ENCODE measurements at places on chromosomes 16 and 17.

GRCh38 chr16:19112099-19112407 is 1.7 kb upstream of the ITPRIPL2 start:
- DNase-seq, result no peak

DNA sequence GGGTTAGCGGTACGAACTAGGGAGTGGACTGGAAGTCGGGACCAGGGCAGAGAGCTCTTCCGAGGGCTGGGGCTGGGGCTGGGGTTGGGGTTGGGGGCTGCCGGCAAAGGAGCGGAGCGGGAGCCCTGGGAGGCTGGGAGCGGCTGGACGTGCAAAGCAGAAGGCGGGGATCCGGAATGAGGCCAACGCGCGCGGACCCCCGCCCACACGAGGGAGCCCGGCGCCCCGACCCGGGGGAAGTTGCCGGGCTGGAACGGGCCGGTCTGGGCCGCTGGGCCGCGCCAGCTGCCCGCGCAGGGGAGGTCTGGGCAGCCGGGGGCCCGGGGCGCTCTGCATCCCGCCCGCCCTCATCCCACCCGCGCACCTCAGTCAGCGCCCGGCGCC is 323 bp downstream of the ST3GAL2 start:
- DNase-seq, result no peak

DNA sequence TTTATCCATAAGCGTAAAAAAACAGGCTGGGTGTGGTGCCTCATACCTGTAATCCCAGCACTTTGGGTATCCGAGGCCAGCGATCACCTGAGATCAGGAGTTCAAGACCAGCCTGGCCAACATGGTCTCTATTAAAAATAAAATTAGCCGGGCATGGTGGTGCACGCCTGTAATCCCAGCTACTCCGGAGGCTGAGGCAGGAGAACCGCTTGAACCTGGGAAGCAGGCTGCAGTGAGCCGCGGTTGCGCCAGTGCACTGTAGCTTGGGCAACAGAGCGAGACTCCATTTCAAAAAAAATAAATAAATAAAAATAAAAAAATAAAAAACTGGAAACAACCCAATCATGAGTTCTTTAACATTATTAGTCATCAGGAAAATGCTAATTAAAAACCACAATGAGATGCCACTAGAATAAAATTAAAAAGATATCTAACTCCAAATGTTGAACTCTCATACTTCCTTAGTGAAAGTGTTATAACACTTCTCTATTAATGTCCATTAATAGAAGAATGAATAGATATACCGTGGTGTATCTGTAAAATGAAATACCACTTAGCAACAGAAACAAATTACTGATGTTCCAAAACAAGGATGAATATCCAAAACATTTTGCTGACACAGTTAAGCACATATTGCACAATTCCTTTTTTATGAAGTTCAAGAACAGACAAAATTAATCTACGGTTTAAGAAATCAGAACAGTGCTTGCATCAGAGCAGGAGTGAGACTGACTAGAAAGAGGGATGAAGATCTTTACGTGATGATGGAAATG is 13.1 kb downstream of the MPHOSPH6 start:
- DNase-seq, result no peak

GRCh38 chr16:55001931-55002330 is 71.3 kb downstream of the IRX5 start:
- DNase-seq, result no peak

GRCh38 chr16:59470556-59470955 is 736.4 kb upstream of the GOT2 start:
- DNase-seq, result no peak

GRCh38 chr17:4560837-4561256 is 470 bp upstream of the GGT6 start:
- no peak for DNase-seq

DNA sequence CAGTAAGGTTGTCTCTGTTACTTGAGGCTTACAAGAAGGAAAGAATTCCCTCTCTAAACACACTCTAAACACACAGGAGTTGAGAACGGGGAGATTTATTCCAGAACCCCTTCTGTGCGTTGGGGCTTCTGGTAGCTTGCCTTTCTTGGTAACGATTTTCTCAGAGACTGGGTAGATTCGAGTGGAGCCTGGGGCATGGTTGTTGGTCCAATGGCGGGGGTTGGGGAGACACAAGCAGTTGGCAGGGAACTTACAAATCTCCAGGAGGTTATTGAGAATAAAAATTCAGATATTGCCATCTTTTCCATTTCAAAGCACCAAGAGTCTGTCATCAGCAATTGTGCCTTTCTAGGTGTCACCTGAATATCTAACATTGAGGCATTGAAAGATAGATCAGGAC is 251.7 kb downstream of the CDH13 start:
- no peak for DNase-seq

GRCh38 chr16:47033176-47033575 is 59.7 kb upstream of the DNAJA2 start:
- DNase-seq, result no peak

DNA sequence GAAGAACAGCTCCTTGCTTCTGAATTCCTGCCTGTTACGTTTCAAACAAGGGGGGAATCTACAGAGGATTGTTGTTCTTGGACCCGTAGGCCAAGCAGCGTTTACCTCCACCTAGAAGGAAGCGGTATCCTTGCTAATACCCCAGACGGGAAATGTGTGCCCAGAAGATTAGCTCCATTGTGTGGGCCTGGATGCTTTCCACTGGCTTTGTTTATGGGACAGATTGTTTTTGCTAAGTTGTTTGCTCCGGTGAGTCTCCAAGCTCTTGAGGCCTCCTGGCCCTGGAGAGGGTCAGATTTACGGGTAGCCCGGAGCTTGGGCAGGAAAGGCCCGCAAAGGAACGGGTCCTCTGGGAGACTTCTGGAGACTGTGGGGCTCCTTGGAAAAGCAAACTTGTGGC is 28.4 kb upstream of the MRTFB start:
- no peak for DNase-seq

GRCh38 chr16:14445937-14446715 is 183.9 kb downstream of the PARN start:
- no peak for DNase-seq

DNA sequence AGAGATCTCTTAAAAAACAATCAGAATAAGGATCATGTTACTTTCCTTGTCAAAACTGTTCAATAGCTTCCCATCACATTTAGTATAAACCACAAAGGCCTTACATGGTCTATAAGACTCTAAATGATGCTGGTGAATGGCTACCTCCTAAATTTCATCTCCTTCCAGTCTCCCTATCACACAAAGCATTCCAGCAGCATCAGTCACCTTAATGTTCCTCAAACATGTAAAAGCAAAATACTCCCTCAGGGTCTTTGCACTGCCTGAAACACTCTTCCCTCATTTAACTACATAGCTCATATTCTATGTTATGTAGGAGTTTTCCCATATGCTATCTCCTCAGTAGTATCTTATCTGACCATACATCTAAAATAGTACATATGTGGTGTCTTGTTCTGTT is 53.5 kb upstream of the INTS2 start:
- DNase-seq, result no peak

DNA sequence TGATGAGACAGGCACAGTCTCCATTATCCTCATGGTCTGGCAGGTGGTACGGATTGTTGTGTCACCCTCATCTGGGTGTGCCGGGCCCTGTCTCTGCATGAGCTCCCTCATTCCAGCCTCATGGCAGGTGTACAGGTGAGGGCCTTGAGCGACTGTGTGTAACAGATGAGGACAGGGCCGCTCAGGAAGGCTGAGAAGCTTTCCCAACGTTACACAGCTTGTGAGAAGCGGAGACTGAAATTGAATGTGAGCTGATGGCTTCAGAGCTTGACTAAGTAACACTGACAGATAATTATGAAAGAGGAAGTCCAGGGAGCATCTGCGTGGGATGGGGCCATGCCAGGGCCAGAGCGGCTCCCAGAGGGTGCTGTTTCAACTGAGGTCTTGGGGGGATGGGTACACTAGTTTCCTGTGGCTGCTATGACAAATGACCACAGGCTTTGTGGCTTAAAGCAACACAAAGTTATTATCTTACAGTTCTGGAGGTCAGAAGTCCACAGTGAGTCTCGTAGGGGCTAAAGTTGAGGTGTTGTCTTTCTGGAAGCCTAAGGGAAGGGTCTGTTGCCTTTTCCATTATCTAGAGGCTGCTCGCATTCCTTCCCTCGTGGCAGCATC is 36.7 kb downstream of the CMIP start:
- no peak for DNase-seq

DNA sequence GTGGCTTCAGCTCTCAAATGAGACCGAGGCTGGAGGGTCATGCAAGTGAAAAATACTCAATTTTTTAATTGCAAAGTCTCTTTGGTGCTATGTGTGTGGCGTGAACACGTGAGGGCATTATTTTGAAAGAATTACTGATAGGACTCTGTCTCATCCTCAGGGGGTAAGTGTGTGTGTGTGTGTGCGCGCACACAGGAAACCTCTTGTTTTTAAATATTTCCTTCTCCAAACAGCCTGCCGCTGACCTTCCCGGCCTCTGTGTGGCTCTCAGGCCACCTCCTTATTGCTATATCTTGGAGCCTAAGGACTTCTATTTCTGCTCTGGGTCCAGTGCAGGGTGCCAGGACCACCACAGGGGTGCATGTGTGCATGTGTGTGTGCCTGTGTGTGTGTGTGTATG is 99.7 kb downstream of the CMIP start:
- no peak for DNase-seq

DNA sequence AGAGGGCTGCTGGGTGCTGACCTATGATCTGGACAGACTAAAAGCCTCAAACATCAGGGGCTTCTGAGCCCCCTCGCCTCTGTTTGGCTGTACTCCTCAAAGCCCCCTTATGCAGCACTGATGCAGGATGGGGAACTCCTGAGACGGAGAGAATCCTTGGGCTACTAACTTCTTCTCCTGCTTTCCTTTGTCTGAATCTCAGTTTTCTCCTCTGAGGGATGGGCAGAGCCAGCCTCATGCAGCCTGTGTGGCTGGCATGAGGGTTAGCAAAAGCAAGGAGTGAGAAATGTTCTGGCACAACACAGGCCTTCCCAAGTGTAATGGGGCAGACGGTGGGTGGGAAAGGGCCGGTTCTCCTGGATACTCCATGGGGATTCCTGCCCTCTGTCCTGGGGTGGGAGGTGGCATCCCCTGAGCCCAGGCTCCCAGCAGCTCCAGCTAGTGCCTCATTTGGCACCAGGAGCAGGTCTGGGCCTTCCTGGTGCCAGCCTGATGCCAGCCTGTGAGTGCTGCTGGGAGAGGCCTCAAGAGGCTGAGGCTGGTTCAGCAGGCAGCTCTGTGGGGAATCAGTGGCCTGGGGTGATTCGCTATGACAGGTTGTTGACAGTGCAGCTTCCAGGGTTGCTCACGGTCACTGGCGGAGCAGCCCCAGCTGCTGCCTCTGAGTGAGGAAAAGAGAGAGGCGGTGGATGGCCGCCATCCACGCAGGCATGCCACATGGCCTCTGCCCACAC is 4.0 kb upstream of the BRD7 start:
- no peak for DNase-seq

GRCh38 chr16:19879241-19879792 is 5.3 kb downstream of the GPRC5B start:
- DNase-seq, result no peak

- DNase-seq, result no peak
Measured at GRCh38 chr16:12043953-12044352, 67.4 kb downstream of the SNX29 start.

- no peak for DNase-seq
Measured at GRCh38 chr16:90023078-90023447, 3.8 kb upstream of the DBNDD1 start.

DNA sequence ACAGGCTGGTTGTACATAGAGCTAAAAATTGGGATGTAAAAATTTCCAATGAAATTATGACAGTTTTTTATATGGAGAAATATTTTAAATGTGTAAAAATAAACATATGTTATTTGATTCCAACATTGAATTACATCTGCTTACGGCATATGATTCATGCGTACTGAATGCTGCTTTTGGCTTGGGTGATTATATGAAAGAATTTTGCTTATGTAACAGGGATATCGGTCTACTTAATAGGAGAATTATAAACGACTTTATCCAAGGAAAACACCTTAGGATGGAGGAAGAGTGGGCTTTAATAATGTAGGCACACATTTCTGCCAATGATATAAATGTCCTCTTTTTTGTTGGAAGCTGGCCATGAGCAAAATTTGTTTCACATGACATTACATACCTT is 197.3 kb upstream of the GOT2 start:
- no peak for DNase-seq

- DNase-seq, result no peak
Measured at GRCh38 chr16:82004601-82005000, 6.7 kb downstream of the SDR42E1 start.

GRCh38 chr17:65279456-65279855 is 142.3 kb downstream of the RGS9 start:
- DNase-seq, result no peak

DNA sequence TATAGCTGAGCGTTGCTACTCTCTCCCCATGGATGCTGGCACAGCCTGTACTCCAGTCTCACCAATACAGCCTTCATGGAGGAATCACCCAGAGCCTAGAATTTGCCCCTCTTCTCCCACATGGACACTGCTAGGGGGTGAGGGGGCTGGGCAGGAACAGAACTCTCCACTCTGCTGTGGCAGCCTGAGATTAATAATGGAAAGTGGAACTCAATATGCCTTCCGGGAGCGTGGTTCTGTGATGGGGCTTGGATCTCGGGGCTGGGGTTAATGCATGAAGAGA is 1.2 kb downstream of the SLC9A5 start:
- DNase-seq, result no peak

DNA sequence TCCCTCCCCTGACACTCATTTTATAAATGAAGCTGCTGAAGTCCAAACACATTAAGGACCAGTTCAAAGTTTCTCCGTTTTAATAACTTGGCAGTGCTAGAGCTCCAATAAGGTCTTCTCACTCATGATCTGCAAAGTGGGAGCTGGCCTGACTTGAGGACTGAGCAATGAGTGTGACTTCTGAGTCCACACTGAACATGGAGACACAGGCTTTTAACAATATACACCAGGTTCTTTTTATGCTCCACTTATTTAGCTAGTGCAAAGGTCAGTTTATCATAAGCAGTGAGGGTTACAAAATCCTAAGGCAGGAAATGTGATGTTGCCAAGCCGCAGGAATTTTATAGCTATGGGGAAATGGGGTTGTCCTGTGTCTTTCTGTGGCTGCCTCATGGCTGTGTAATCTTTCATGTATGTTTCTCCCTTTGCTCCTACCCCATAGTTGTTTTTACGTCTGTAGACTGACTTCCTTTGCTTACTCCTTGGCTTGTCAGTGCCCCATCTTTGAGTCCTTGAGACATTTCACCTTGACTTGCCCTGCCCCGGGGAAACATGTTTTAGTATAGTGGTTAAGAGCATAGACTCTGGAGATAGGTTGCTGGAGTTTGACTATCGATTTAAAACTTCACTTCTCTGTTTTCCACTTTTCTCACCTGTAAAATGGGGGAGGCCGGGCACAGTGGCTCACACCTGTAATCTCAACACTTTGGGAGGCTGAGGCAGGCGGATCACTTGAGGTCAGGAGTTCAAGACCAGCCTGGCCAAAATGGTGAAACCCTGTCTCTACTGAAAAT is 12.2 kb upstream of the MMD start:
- DNase-seq, result no peak

All from activated CD8-positive, alpha-beta memory T cell treated with anti-CD3 and anti-CD28 coated beads for 1 hour (primary cell).